Kasumi-1 (cell line): ENCODE measurements at places on chromosomes 6 and 20.

DNA sequence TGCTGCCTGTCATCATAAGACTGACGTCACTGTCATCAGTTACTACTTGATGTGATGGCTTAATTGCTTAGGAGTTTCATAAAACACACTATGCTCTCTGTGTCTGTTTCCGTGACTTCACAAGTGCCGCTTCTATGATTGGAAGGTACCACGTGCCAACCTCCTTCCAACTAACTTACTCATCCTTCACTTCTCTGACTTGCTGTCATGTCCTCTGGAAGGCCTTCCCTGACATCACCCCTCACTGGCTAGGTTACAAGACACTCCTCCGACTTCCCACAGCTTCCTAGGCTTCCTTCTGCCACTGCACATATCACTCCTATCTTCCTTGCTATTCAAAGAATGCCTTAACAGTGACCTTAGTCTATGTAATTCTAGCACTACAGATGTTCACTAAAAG, 20.4 kb downstream of the SERINC3 start:
- DNase-seq = no peak

DNA sequence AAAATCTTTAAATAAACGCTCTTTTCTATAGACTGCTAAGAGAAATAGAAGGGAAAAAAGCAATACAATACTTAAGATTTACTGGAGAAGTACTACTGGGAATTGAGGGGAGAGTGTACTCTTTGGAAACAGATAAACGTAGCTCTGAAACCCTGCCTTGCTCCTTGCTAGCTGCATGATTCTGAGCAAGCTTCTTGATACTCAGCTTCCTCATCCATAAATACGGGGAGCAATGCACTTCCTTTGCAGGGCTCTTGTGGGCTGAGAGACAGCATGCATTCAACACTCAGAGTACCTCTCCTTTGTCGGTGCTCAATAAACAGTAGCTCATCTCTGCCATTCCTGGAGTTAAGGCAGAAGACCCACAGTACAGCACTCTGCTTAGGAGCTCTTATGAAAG, 159.7 kb downstream of the BTBD9 start:
- DNase-seq = no peak

DNA sequence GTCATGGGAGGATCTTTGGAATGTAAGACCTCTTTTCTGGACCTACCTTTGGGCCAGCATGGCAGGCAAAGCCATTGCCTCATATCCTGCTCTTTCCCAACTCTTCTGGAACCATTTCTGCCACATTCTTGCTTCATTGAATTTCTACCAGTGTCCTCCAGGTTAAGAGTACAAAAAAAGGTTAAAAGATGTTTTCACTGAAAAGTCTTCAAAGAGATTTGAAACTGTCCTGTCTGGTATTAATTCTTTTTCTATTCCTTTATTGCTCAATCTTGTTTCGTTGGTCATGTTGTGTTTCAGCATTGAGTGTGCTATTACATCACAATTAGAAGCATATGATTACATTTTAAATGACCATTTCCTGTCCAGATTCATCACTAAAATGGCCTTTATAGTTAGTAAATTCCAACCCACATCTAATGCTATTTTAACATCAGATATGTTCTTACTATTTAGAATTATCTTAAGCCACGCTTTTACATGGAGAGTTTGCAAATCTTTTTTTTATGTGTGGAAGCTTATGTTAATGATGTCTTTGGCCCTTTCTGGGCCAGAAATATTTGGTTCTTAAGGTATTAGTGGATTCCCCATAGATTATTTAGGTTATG, 450.9 kb downstream of the GJA1 start:
- DNase-seq = no peak

DNA sequence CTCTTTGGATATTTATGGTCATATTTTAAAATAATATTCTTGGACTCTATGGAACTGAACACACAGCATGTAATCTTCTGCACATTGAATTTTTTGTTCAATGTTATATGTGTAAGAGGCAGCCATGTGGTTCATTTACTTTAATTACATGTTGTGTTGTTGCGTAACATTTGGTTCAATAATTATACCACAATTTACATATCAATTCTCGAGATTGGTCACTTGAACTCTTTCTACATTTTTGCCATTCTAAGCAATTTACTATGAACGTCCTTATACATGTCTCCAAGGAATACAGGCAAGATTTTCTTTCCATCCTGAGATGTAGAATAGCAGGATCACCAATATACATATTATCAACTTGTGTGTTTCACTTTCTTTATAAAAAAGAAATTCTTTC, 18.5 kb upstream of the STMND1 start:
- no peak for DNase-seq

DNA sequence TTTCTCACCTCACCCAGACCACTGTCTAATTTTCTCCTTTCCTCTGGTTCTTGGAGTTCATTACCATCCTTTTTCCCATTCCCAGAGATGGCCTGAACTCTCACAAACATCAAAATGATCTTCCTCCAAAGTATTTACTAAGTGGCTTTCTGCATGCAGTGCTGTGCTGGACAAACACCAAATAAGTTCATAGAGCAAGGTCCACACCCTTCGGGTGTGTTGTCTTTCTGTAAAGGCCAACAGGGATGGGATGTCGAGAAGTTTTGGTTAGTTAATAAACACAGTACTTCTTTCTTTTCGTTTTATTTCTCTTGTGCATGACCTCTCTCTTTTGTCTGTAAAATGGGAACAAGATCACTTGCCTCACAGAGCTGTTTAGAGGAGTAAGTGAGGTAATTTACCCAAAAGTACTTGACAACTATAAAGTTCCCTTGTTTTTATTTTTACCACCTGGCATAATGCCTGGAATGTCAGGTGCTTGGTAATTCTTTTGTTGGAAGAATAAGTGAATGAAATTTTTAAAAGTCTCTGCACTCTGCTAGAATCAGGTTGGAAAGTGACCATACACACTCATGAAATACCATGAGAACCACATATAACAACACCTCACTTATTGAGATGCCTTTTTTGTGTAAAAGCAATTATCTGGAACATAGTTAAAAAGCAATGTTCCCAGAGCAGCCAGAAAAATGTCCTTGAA, 22.8 kb upstream of the CCN6 start:
- no peak for DNase-seq

DNA sequence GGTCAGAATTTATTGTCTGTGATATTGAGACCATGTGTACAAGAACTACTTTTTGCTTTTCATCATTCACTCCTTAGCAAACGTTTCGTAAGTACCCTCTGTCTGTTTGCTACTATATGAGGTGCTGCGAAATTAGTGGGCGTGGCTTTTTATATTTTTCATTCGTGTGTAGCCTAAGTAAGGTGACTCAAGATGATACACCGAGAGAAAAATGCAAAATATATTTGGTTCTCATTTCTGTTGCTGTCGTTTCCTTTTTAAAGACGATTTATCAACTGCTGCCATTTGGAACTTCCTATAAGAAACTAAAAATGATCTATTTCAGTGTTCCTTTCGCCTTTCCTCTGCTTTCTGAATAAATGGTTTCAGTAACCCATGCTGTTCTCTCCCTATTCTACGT, 61.2 kb downstream of the VAPB start:
- DNase-seq = no peak

DNA sequence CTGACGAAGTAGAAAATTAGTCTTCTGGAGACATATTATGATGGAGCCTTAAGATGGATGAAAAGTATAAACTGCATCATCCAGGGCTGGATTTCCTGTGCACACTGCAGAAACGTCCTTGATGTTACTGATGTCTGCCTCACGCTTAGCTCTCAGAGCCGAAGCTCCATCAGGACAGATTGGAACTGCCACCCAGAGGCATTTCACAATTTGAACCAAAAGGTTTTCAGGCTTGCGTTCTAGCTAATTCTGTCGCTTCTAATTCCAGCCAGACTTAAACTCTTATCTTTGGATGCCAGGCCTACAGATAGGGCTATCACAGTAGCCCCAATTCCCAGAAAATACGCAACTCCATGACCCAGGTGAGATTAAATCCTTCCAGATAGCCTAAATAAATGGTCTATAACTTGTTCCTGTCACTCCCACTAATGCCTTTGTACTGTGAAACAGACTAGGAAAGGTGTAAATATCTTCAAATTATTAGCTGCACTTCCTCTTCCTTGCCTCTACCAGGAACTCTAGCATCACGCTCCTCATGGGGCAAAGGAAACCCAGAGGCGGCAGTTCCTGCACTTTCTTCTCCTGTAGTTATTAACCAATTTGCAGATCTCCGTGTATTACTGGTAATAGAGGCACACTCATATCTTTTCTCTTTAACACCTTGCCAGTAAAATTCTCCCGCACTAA, 634.6 kb downstream of the PRKN start:
- DNase-seq = no peak

- DNase-seq = no peak
These were observed 174.1 kb downstream of the FARS2 start for GRCh38 chr6:5435449-5435848.

- DNase-seq = peak; percentile 96
These were observed at the start of gene PCIF1 for GRCh38 chr20:45934586-45935415. TSS of gene PCIF1 (plus strand) at chr20:45934683. CDS start at chr20:45939000, 4,317 bp downstream.

GRCh38 chr6:154886016-154886415, 109.1 kb upstream of the TIAM2 start:
- DNase-seq = no peak

GRCh38 chr6:119224095-119224701, 125.4 kb downstream of the MAN1A1 start:
- no peak for DNase-seq

GRCh38 chr20:14989535-14990290, 652.3 kb upstream of the FLRT3 start:
- no peak for DNase-seq

GRCh38 chr20:51058017-51058416, 35.1 kb upstream of the KCNG1 start:
- no peak for DNase-seq

GRCh38 chr6:46367354-46368168, 123.7 kb downstream of the RCAN2 start:
- DNase-seq = no peak

GRCh38 chr6:43702534-43703440, 15.2 kb upstream of the MRPS18A start:
- DNase-seq = no peak

DNA sequence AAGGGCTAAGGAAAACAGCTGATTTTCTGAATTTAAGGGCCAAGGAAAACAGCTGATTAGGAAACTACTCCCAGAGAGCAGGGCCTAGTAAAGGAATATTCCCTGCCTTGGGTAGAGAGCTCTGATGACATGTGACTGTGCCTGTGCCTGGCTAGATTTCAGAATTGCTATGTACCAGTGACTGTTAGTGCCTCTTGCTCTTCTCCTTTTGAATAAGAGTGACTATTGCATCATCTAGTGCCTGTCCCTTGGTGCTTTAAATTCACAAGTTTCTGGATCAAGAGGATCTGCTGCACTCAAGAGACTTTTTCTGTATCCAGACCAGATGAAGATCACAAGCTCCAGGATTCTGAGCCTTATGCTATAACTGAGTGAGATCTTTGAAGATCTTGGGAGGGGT, 332.9 kb downstream of the KIF16B start:
- DNase-seq = peak; percentile 2

DNA sequence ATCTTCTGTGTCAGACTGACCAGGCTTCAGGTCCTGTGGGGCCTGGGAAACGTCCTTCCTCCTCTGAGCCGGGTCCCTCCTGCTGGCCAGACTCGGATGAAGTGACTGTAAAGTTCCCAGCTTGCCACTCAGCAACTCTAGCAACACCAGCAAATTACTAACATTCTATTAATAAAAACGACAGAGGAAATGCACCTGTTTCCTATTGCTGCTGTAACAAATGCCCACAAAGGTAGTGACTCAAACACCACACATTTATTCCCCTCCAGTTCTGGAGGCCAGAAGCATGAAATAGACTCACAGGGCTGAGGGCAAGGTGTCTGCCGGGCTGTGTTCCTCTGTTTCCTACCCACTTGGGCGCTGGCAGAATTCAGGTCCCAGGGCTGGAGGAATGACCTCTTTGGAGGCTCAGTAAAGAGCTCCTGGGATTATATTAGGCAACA, 48.8 kb downstream of the CTCFL start:
- peak; percentile 65 for DNase-seq

DNA sequence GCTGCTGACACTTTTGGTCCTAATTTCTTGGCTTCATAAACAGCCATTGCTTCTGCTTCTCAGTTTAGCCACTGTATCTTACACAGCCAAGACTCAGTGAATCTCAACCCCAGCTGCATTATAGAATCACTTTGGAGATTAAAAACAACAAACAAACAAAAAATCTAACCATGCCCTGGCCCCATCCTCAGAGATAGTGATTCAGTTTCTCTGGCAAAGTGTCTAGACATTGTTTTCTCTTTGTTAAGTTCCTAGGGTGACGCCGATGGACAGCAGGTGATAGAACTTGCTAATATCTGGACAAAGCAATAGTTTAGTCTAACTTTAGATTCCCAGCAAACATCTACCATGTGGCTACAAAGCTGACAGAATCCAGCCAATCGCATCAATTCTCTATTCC, 2.9 kb downstream of the ADGRF5 start:
- no peak for DNase-seq

- no peak for DNase-seq
These were observed 10.3 kb downstream of the DSE start for GRCh38 chr6:116381000-116381399.

- no peak for DNase-seq
These were observed 9.6 kb upstream of the HSF2 start for GRCh38 chr6:122389704-122390372.

DNA sequence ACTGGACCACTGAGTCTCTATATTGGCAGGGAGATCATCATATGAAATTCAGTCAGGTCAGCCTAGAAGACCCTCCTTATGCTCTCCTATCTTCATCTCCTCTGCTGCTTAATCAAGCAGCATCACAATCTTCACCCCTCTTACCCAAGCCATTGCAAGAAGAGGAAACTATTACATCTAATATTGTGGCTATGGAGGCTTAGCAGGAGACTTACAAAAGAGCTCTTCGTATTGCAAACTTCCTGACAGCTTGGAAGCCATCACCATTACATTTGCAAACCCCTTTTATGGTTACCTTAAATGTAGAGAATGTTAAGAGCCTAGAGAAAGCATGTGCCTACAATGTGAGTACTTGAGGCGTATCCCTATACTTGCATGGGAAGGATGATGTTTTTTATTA, 87.2 kb upstream of the STXBP5 start:
- peak; percentile 82 for DNase-seq

DNA sequence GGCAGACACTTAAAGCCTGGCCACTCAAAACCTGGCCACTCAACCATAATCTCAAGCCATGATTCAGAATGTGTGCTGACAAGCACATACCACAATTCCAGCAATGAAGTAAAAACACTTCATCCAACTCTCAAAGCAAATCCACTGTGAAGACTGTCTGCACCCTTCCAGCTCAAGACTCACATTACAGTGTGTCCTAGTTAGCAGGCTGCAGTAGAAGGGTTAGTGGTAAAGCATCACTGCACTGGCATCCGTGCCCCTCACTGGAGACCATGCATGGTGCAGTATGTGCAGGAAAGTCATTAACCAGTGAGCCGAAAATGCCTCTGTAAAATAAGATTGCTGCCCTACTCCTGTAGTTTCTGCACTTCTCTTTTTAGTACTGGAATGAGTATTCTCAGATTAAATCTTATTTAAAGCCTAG, 43.4 kb downstream of the SLC23A2 start:
- no peak for DNase-seq

- no peak for DNase-seq
These were observed 59.0 kb downstream of the SLC23A2 start for GRCh38 chr20:4942331-4942730.
